ENCODE measurements at places on chromosomes 7 and 10.
A peak's percentile ranks its signal among the peaks of the same experiment; 100 is the strongest.

DNA sequence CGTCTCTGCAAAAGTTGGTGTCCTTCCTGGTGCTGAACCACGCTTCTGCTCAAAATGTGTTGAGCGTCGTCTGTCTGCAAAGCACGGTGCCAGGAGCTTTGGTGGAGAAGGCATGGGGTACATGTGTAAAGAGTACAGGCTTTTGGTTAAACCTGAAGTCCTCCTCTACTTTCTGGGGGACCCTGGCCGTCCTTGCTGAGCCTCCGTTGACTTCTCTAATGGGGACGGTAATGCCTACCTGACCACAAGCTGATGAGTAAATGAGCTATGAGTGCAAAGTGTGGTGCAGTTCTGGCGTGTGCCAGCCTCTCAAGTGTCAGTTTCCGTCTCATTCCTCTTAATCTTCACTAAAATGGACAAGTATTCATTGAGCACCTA is 527 bp upstream of the HERPUD2 start:
- DNase-seq, result no peak

DNA sequence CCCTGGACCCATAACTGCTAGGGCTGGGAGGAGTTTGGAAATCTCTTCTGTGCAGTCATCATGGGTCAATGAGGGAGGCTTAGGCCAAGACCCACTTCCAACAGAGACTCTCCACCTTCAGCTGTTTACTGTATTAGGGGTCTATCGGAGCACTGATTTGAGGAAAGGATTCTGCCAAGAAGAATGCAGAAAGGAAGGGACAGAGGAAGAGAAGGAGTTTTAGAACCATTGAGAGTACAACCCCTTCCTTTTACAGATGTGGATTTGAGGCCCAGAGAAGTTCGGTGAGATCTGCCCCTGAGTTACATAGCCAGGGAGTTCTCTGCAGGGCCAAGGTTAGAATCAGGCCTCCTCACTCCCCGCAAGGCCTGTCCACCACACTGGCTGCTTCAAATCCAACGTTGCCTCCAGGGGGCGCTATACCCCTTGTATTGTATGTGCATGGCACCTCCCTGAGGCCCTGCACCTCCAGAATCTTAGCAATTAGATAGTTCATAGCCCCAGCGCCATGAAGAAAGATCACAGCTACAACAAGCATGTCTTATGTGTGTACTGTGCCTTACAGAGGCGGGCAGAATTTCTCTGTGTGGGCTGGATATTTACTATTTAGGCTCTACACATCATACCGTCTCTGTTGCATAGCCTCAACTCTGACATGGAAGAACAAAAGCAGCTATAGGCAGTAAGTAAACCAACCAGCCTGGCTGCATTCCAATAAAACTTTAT is 246.8 kb downstream of the SKIDA1 start:
- DNase-seq, result peak; percentile 99

DNA sequence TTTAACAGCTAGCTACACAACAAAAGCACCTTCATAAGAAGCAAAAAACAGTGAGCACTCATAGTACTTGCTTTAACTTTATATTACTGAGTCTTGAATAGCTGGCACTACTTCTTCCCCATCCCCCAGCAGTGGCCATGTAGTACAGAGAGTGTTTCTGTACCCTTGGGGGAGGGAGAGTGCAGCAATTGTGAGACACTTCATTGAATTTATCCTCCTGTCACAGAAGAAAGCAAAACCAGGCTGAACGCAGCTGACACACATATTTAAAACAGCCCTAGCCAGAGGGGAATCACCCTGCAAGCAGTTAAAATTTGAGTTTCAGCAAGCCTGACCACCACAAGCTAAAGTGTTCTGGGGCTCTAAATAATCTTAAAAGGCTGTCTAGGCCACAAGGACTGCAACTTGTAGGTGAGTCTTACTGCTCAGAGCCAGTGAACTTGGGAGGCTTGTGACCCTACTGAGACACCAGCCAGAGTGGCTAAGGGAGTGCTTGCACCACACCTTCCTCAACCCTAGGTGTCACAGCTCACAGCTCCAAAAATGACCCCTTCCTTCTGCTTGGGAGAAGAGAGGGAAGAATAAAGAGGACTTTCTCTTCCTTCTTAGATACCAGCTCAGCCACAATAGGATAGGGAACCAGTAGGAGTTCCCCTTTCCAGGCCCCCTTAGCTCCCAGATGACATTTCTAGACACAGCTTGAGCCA is 97.7 kb upstream of the MEOX2 start:
- DNase-seq, result no peak

- DNase-seq, result no peak
Observed at GRCh38 chr10:14952851-14953423, 959 bp downstream of the DCLRE1C start.

DNA sequence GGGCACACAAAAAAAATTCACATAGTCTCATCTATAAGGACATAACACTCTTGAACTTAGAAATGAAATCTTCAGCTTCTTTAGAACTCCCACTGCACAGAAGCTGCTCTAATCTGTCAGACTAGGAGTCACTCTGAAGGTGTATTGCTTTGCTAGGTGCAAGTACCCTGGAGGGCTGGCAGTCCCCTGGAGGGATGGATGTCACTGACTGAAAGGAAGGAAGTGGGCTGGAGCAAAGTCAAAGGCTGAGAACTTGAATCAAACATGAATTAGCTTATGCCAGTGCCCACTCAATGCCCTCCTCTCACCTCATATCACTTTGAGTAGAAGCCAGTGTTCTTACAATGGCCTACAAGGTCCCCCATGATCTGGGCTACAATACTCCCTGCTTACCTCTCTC is 140.3 kb upstream of the ANKRD1 start:
- DNase-seq, result no peak

DNA sequence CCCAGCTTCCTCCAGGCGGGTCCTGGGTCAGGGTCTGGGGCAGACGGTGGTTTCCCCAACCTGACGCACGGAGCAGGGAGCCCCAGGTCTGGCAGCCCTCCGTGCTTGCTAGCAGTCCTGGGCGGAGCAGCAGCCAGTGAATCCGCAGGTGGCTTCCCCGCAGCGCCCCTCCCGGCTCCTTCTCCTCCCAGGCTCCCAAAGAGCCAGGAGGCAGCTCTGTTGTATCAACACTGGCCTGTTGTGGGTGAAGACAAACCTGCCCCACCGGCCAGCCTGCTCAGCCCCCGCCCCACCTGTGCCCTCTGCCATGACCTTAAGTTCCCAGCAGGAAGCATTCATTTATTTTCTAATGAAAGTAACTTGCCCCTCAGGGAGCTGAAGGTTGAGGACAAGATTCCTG is 24.0 kb upstream of the TMEM213 start:
- DNase-seq, result no peak

- DNase-seq, result no peak
Observed at GRCh38 chr10:1678084-1678483, 59.2 kb downstream of the ADARB2 start.

- DNase-seq, result no peak
Observed at GRCh38 chr7:20783700-20784387, 2.8 kb downstream of the SP8 start.

DNA sequence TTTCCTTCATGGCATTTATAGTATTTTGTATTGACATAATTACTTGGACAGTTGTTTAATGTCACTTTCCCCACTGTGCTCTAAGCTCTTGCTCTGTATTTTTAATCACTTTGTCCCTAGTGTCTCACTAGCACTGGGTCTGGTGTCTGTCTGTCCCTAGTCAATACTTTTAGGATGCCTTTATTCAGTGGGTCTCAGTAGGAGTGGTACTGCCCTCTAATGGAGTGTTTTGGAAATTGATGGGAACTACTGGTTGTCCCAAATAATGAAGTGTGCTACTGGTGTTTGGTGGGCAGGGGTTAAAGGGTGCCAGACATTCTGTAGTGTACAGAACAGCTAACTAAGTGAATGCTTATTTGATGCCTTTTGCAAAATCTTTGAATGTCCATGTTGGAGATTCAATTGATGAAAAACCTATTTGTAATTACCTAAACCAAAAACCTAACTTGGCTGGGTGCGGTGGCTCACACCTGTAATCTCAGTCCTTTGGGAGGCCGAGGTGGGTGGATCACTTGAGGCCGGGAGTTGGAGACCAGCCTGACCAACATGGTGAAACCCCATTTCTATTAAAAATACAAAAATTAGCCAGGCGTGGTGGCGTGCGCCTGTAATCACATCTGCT is 33.3 kb downstream of the CDK14 start:
- no peak for DNase-seq

GRCh38 chr7:138608275-138608674 is 92.9 kb downstream of the SVOPL start:
- no peak for DNase-seq

DNA sequence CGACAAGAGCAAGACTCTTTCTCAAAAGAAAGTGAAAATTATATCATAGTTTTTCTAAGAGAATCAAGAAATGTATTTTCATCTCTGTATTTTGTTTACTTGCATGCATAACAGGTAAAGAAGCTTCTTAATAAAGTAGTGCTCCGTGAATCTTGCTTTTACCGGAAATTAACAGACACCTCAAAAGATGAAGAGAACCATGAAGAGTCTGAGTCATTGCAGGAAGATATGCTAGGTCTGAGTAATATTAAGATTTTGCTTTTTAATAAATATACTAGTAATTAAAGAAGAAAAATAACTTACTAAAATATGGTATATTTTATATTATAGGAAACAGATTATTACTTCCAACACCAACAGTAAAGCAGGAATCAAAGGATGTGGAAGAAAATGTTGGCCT is 39.5 kb upstream of the STOX1 start:
- no peak for DNase-seq

DNA sequence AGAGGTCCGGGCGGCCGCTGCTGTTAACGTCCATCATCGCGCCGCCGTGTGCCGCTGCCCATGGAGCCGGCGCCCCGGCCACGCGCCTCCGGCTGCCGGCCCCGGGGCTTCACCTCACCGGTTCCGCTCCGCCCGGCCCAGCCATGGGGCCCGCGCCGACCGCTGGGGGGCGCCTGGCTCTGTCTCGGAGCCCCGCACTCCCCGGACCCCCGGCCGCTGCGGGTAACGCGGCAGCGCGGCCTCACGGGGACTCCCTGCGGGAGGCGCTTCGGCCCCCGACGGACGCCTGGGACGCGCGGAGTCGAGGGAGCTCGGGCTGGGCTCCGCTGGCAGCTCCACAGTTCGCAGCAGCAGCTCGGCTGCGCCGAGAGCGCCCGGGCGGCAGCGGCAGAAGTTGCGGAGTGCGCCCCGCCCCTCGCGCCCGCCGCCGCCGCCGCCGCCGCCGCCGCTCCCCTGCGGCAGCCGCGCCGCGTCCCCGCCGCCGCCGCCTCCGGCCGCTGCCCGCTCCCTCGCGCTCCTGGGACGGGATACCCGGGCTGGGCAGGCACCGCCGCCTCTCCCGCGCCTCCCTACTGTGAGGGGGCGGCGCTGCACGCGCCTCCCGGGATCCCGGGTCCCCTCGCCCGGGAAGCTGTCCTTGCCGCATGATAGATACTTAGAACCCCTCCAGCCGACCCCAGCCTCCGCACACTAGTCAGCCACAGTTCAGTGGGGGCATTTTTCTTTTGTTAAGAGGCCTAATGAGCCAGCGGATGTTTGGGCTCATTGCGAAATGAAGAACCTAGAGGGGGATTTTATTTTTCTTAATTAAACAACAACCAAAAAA is at the start of gene HTR7:
HTR7 (minus strand) TSS at position 405 of the 826 bp plus-strand sequence; CDS start at position 37, 368 bp downstream.
- peak; percentile 46 for DNase-seq

- DNase-seq, result no peak
Observed at GRCh38 chr7:64465551-64465950, 97.3 kb downstream of the ZNF680 start.

- peak; percentile 15 for DNase-seq
Observed at GRCh38 chr7:148540041-148540738, 50.4 kb upstream of the C7orf33 start.

DNA sequence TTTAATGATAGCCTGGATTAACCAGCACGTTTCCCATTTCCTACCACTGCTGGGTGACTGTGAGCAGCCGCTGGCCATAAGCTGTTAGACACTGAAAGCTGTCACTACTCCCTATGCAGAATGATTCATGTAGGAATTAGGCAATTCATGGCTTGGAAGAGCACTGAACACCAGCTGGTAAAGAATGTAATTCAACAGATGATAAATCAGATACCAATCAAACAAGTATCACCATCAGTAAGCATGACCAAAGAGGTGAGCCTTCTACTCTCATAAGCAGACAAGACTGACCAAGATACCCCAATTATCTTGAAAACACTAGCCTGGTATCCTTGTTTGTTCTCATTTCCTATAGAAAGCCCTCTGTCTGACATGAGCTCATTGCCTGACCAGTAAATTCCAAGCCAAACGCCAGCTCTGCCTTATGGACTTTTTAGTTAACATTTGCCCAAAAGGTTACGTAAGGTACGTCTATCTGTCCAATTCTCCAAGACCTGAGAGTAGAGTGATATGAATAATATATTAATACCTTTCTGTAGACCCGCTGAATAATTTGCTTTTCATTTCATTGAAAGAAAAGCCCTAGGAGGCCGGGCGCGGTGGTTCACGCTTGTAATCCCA is 127.7 kb downstream of the ELMO1 start:
- no peak for DNase-seq

DNA sequence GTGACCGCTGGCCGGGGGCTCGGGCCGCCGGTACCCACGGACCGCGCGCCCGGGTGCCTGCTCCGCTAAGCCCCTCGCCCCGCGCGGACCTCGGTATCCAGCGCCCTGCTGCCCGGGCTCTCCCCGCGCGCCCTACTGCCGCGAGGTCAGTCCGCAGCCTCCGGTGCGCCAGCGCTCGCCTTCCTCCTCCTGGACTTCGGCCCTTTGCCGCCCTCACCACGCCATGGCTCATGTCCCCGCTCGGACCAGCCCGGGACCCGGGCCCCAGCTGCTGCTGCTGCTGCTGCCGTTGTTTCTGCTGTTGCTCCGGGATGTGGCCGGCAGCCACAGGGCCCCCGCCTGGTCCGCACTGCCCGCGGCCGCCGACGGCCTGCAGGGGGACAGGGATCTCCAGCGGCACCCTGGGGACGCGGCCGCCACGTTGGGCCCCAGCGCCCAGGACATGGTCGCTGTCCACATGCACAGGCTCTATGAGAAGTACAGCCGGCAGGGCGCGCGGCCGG is 483 bp downstream of the GDF10 start:
- no peak for DNase-seq

GRCh38 chr7:115191526-115191925 is 269.6 kb downstream of the MDFIC start:
- DNase-seq, result no peak

GRCh38 chr10:86209726-86210125 is 156.9 kb downstream of the GRID1 start:
- DNase-seq, result no peak

DNA sequence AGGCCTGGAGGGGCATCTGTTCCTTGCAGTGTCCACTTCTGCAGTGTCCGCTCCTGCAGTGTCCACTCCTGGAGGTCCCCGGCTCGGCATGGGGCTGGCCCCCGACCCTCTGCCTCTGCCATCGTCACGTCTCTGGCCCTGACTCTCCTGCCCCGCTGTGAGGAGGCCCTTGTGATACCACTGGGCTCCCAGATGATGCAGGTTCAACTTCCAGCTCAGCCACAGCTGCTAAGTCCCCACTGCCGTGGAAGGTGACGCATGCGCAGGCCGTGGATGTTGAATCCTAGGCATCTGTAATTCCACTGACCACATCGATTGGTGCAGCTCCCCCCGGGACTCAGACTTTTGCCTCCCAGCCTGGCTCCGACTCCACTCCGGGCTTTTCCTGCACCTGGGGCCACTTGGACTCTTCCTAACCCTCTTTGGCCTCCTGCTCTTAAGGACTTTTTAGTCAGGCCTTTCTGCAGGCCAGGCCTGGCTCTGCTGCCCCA is 95.1 kb downstream of the GLRX3 start:
- DNase-seq, result no peak

All from thyroid gland (tissue), 4 donors.